Kidney (tissue), 22 donors: ENCODE measurements at places on chromosomes 3 and 15. TPM values are rescaled to one million over a fixed set of nuclear protein-coding genes. Genes with fewer than 3 reads are reported as not detected.

DNA sequence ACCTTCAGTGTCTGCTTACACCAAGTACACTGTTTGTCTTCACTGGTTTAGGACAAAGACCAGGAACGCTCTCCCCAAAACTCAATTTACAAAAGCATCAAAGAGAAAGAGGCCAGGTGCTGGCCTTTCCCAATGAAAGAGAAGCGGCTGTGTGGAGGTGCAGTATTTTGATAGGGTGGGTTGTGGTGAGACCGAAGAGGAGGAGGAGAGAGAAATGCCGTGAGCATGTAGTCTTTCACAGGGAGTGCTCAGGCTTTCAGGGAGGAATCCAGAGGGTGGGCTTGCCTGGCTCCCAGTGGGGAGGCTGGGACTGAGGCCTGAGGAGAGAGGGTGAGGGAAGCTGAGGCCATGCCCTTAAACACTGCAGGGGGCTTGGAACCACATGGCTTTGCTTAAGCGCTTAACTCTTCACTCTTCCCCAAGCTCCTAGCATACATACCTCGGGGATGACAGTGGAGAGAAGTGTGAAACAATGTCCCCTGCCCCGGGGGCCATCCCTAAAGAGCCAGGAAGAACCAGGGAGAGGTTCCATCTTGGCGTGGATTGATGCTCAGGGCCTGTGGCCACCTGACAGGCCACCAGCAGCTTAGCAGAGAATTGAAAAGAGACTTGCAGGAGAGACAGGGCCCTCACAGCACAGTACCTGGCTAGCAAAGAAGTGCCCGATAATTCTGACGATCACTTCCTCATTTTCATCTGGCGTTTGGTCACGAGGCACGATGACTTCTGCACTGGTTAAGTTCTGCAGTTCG lies 60.5 kb downstream of the SENP2 start:
- DNase-seq, result no peak

GRCh38 chr15:44657378-44657777 lies 6.1 kb downstream of the SPG11 start:
- no peak for DNase-seq

DNA sequence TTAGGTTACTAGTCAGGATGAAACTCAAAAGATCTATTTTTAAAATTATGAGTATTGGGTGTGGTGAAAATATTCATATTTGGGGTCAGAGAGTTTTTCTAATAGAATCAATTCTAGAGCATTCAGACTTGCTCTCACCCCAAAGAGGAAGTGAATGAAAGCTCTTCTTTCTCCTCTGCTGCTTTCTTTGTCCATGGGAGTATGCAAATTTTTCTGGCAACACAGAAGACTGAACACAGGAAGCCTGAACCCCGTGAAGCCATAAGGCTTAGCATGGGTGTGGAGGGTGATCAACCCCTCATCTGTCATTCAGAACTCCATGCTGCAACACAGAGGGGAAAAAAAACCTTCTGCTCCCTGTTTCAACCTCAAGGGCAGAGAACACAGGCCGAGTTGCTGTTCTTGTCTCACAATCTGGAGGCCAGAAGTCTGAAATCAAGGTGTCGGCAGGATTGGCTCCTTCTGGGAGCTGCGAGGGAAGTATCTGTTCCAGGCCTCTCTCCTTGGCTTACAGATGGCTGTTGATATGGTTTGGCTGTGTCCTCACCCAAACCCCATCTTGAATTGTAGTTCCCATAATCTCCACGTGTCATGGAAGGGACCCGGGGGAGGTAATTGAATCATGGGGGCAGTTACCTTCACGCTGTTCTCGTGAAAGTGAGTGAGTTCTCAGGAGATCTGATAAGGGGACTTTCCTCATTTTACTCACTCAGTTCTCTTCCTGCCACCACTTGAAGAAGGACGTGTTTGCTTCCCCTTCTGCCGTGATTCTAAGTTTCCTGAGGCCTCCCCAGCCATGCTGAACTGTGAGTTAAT lies 33.7 kb upstream of the CD47 start:
- peak; percentile 44 for DNase-seq

GRCh38 chr3:188660415-188660814 lies 506.5 kb downstream of the LPP start:
- no peak for DNase-seq

- peak; percentile 87 for DNase-seq
Measured at GRCh38 chr3:26712211-26713026, 89.8 kb downstream of the LRRC3B start.

DNA sequence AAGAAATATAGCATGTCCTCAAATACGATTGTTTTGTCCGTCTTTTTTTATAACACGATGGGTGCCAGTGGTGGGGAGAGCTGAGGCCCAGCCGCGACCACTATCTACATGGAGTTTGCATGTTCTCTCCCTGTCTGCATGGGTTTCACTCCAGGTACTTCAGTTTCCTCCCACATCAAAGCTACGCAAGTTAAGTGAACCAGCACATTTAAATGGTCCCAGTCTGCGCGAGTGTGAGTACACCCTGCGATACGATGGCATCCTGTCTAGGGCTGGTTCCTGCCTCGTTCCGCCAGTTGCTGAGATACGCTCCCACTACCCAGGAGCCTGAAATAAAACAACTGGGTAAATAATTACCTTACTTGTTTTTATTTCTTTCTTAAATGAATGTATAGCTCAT lies 40.6 kb downstream of the ATP13A3 start:
- no peak for DNase-seq

GRCh38 chr15:32834156-32834555 lies 116.4 kb downstream of the GREM1 start:
- DNase-seq, result no peak

- DNase-seq, result no peak
Measured at GRCh38 chr3:72085036-72085435, 300.1 kb upstream of the PROK2 start.

DNA sequence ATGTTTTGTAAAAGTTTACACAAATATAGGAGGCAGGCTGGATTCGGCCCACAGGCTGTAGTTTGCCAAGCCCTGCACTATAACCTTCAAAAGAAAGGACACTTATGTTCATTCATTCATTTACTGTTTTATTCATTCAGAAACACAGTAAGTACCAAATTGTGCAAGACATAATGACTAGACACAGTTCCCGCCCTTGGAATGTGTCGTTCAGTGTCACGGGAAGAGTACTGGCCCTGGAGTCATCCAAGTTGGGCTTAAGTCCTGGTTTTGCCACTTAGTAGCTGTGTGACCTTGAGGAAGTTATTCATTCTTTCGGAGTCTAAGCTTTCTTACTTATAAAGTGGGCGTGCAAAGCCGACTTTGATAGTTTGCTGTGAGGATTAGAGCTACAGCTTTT lies 22.0 kb downstream of the COLQ start:
- DNase-seq, result no peak

DNA sequence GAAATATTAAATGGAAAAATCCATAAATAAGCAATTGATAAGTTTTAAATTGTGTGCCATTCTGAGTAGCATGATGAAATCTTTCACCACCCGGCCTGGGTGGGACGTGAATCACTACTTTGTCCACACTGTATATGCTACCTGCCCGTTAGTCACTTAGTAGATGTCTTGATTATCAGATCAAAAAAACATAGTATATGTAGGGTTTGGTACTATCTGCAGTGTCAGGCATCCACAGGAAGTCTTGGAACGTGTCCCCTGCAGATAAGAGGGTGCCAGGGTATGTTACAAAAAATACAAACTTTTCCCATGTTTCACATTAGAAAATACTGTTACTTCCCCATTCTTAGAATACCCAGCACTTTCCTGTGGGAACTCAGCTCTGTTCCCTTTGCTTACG lies 35.2 kb downstream of the FAM81A start:
- no peak for DNase-seq

DNA sequence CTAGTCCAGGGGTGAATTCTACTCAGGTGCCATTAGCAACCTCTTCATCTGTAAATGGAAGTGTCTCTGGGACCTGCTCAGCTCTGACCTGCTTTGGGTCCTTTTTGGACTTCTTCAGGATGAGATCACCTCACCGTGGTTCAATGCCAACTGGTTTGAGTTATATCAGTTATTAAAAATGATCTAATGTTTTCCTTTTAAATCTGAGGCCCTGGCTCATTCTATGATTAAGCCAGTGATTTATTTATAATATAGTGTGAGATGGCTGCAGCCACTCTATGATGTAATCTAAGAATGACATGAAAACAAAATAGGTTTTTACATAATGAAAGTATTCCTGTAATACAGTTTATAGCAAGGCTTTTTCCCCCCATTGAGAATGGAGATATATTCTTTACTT lies 79.4 kb downstream of the LPP start:
- DNase-seq, result no peak

GRCh38 chr15:40436892-40437751 lies 3.6 kb upstream of the BAHD1 start:
- no peak for DNase-seq

GRCh38 chr3:28012830-28013229 lies 228.6 kb upstream of the CMC1 start:
- DNase-seq, result no peak

DNA sequence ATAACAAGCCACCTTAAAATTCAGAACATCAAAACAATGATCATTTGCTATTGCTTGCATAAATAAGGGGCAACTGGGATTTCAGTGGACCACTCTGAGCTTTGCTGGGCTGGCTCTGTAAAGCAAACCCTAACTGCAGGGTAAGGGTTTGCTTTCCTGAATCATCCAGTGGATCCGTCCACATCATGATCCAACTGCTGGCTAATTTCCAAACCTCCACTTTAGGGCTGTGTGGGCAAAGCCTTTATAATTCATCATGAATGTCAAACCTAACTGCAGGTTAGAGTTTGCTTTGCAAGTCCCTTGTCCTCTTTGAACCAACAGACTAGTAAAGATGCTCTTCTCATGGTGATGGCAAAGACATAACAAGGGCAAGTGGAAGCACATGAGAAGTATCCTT lies 76.1 kb downstream of the SYNPR start:
- no peak for DNase-seq

DNA sequence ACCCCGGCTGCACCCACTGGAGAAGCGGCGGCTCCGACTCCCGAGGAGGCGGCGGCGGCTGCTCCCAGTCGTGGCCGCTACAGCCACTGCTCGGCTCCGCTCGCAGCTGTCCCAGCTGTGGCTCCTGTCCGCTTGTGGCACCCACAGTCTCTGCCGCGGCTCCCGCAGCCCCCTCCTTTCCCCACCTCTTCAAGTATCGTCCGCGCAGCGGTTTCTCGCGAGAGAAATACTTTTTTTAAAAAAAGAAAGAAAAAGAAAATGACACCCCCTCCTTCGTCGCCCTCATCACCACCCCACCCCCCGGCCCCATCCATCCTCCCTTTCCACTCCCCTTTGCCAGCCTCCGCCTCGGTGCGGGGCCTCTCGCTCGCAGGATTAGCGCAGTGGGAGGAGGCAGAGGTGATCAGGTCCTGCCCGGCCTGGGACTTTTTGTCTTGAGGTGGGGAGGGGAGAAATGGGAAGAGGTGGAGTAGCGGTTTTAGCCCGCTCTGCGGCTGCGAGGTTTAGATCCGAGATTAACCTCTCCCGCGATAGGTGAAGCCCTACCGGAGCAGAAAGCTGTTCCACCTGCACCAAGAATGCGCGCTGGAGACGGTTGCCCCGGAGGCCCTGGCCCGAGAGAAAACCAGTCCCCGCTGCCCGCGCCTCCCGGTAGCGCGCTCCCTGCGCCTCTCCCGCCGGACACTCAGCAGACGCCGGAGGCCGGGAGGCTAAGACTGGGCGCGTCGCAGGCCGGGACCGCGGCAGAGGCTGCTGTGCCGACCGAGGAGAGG lies at the start of gene FBN1:
Gene FBN1 (minus strand): TSS at position 152 of the 773 bp plus-strand sequence. CDS start 940 bp downstream, outside the sequence.
- DNase-seq, result peak; percentile 96

DNA sequence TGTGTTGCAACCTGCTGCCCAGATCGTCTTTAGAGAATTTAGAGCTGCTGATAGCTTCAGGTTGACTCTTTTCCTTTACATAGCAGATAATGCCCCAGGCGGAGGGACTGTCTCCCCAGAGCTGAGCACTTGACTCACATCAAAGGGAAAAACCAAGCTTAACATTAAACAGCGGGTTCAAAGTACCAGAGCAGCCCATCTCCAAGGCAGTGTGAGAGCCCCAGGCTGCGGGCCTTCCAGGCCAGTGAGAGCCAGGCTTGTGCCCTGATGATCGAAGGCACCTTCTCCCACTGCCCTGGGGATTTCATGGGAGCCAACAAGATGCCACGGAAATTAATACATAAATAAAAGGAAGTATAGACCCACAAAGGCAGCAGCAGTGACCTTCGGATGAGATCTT lies 275.6 kb downstream of the XXYLT1 start:
- DNase-seq, result no peak

GOLGA6L7 gene
- not detected for total RNA-seq

STRIT1 gene
- not detected for total RNA-seq

SYNPR gene
- total RNA-seq, result not detected

TICRR gene
- 0.25 TPM for total RNA-seq

TMC3 gene
- not detected for total RNA-seq

TPRG1 gene
- total RNA-seq, result 2.7 TPM

PLA1A gene
- total RNA-seq, result 6.7 TPM

ADAMTS9 gene
- total RNA-seq, result 117 TPM

NR2E3 gene
- 0.19 TPM for total RNA-seq

DUOXA2 gene
- total RNA-seq, result not detected

TP63 gene
- 1.1 TPM for total RNA-seq

NECTIN3 gene
- 21.2 TPM for total RNA-seq

RPP25 gene
- total RNA-seq, result 7.2 TPM
